ENCODE measurements at places on chromosomes 6 and 20.

DNA sequence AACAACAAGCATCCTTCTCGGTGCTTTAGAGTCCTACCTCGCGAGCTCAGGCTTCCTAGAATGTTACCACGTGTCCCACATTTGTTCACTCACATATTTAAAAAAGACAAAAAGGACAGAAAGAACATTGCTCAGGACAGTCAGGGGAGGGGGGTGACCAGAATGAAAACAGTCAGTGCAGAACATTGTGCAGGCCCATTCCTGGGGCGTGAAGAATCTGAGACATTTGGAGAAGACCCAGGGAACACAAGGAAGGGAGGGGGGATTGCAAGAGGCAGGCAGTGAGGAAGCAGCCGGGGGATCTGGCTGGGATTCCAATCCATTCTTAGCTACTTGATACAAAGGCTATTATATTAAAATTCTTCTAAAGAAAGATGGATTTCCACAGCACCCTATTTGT is 270.4 kb upstream of the CITED2 start:
- no peak for DNase-seq

DNA sequence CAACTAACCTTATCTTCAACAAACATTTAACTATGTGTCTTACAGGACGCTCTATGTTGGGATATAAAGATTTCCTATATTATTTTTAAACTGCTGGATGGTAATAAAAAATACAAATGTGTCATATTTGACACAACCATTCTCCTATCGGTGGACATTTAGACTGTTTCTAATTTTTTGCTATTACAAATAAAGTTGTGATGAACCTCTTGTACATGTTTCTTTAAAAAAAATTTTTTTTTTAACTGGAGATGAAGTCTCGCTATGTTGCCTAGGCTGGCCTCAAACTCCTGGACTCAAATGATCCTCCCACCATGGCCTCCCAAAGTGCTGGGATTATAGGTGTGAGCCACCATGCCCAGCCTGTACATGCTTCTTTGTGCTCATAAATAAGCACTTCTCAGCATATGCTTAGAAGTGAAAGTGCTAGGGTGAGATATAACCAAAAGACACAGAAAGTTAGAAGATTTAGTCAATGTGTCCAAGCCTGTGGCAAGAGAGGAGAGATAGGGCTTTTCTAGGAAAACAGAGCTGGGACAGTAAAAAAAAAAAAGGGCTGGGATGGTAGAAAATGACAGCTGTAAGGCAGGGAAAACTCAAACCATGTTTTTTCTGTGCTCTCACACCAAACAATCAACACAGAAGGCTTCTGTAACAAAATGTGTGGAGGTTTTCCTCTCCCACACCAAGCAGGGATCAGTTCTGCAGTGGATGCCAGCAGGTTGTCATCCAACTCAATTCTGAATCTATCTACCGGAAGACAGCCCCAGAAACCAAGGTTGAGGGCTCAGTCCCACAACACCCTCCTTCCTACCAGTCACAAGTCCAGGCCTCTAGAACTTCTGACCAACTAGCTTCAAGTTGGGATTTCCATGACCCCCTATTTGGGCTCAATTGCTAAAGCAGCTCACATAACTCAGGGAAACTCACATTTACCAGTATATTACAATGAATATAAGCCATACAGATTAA is 70.0 kb upstream of the SMIM29 start:
- no peak for DNase-seq

DNA sequence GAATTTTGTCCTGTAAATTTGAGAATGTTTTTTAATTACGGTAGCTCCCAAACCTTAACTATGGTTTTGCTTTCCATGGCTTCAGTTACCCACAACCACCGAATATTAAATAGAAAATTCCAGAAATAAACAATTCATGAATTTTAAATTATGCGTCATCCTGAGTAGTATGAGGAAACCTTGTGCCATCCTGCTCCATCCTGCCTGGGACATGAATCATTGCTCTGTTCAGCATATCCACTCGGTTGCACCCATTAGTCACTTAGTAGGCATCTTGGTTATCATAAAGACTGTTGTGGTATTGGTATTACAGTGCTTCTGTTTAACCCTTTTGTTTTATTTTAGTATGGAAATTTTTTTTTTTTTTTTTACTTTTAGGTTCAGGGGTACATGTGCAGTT is 39.7 kb downstream of the KCNS1 start:
- no peak for DNase-seq

- DNase-seq: no peak
Measured at GRCh38 chr6:80607811-80608391, 501.4 kb downstream of the BCKDHB start.

DNA sequence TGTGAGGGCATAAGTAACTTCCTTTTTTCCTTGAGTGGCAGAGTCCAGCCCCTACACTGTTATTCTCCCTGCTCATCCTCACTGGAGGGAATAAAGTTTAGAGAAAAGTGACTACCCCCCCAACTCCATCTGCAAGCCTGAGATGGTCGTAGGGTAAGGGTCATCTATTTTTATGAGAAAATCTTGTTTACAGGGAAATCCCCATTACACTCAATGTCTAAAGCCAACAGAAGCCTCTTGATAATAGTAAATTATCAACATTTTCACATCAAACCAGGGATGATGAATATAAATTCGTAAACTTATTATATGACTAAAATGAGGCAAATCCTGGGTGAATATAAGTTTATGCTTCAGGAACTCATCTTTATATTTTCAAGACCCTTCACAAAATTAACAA is 174.0 kb upstream of the KCNK16 start:
- DNase-seq: no peak

GRCh38 chr6:156883497-156884252 is 106.5 kb downstream of the ARID1B start:
- DNase-seq: no peak

- no peak for DNase-seq
Measured at GRCh38 chr20:32777177-32777956, 15.2 kb downstream of the DNMT3B start.

GRCh38 chr6:11810854-11811643 is 32.4 kb upstream of the ADTRP start:
- no peak for DNase-seq

GRCh38 chr6:96727144-96727543 is 110.1 kb downstream of the GPR63 start:
- no peak for DNase-seq

GRCh38 chr6:35160642-35161041 is 19.5 kb upstream of the TCP11 start:
- peak; percentile 43 for DNase-seq

DNA sequence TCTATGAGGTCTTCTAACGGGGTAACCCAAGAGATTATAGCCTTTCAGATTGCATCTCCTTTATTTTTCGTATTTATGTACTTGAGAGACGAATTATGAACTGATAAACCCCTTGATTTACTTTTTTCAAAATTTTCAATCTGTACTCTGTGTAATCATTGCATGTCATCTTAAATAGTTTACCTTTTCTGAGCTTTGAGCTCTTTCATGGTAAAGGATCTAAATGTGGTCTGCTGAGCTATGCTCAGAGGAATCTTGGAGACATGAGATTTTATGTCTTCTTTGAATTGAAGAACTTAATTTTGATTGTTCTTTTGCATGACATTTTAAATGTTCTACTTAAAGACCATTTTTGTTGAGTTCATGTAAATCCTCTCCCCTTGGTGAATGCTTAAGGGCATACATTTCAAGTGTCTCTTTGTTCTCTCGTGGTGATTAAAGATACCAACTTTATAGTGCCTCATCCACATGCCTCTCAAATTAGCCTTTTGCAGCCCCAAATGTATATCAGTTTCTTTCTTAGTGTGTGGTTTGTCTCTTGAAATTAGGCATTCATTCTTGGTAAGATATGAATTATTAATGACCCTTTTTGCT is 116.3 kb upstream of the SCGN start:
- DNase-seq: no peak

- DNase-seq: no peak
Measured at GRCh38 chr6:44933108-44933507, 395.0 kb upstream of the RUNX2 start.

- DNase-seq: no peak
Measured at GRCh38 chr6:128694303-128695009, 174.1 kb upstream of the PTPRK start.

DNA sequence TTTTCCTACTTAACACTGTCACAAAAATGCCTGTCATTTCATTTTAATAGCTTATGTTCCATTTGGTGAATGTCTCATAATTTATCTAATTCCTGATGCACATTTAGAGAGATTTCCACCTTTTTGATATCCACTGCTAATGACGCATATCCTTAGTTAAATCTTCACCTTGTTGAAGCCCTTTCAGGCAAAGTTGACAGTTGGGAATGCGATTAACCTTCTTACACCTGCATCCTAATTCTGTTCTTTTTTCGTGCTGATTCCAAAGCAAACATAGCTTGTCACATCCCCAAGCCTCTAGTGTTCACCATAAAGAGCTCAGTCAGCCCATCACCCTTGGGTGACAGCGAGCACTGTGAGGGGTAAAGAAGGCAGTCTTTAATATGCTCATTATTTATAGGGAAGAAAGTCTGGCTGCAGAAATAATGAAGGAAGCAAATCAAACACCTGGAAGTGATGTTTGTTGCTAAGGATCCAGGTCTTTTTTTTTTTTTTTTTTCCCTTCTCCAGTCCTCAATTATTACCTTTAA is 205.6 kb downstream of the DTNBP1 start:
- DNase-seq: no peak

DNA sequence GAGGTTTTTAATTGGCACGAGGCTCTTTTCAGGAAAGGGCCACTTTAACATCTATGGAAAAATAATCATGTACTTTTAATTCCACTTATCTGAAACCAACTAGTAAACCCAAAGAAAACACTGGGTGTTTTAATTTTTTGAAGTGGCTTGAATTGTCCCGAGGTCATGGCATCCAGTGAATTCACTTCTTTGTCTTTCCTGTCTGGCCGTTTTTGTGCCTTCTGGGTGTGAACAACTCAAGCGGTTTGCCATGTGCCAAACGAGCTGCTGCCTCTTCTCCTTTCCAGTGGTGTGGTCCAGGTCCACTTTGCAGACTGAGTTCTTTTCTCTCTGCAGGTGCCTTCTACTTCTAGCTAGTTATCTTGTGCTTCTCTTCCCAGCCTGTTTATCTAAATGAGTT is 117.5 kb downstream of the PLCB4 start:
- DNase-seq: no peak
